Panc1 (cell line): ENCODE measurements at places on chromosomes 11 and 22.

GRCh38 chr11:87812571-87813365 is 362.5 kb downstream of the RAB38 start:
- DNase-seq: no peak

GRCh38 chr11:46537121-46537520 is 56.7 kb downstream of the AMBRA1 start:
- DNase-seq: no peak

DNA sequence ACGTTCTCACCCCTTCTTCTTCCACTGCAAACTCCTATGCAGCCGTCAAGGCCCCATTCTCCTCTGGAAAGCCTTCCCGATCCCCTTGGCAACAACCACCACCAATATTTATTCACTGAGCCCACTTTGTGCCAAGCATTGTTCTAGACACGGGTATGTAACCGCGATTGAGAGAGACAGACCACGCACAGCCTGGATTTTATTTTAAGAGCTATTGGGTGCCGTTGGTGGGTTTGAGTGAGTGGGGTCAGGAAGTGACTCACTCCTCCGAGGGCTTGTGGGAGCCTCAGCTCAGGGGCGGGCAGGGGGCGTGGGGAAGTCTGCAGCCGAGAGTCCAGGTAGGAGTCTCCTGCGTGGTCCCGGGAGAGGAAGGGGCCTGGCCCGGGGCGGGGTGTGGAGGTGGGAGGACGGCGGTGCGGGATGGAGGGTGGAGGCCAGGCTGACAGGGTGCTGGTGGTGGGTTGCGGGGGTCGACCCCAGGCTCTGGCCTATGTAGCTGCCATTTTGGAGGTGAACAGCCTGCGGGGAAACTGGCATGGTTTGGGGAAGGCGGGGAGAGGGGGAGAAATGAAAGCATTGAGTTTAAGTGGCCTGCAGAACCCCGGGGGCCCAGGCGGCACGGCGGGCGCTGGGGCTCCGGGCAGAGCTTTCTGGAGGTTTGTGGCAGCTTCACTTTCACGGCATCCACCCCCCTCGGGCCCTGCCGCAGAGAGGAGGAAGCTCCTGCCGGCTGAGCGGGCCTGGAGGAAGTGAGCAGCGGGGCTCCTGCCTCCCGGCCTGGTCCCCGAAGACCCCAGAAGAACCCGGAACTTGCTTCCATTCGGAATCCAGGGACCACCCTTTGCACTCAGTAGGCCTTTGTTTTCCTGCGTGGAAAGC is 547 bp downstream of the PARVG start:
- DNase-seq: no peak

- no peak for DNase-seq
These were observed 13.9 kb downstream of the CCND1 start for GRCh38 chr11:69654660-69655478.

GRCh38 chr11:93512073-93512475 is 31.1 kb downstream of the SMCO4 start:
- no peak for DNase-seq

- no peak for DNase-seq
These were observed 38.6 kb downstream of the ARHGAP1 start for GRCh38 chr11:46661836-46662235.

DNA sequence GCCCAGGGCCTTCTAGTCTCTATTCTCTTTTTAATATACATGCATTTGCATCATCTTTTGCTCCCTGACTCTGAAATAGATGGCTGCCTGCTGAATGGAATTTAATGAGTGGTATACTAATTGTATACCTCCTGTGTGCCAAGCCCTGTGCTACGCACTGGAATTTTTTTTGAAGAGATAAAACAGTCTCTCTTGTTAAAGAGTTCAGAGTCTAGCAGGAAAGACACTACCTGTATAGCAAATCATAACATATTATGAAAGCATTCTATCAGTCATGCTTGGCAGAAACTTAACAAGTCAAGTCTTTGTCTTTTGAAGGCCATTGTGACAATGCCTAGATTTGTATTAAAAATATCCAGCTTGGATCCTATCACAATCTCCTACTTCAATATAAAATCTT is 63.7 kb upstream of the SESN3 start:
- no peak for DNase-seq

GRCh38 chr11:65169164-65169641 is 830 bp upstream of the SPDYC start:
- no peak for DNase-seq

- DNase-seq: no peak
These were observed 8.2 kb downstream of the PDGFB start for GRCh38 chr22:39236321-39237317.

DNA sequence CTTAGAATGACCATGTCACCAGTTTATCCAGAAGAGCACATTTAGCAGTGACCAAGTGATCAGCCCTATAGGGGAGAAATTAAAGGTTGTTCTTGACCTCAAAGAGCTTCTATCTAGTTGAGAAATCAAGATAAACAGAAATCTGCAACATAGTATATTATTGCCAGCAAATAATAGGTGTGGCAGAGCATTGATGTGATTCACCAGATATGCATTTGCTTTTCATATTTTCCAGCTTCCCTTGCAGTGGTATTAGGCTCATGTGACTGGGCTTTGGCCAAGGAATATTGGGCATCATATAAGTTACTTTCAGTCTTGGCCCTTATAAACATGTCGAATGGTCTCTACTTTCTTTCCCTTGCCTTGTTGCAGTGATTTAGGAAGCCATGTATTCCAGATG is 34.5 kb downstream of the COMMD9 start:
- DNase-seq: no peak

GRCh38 chr11:131685906-131686305 is 315.5 kb downstream of the NTM start:
- DNase-seq: no peak

- no peak for DNase-seq
These were observed 189.3 kb downstream of the DBX1 start for GRCh38 chr11:19970944-19971343.

- no peak for DNase-seq
These were observed 64.5 kb downstream of the CCDC73 start for GRCh38 chr11:32729976-32730375.

DNA sequence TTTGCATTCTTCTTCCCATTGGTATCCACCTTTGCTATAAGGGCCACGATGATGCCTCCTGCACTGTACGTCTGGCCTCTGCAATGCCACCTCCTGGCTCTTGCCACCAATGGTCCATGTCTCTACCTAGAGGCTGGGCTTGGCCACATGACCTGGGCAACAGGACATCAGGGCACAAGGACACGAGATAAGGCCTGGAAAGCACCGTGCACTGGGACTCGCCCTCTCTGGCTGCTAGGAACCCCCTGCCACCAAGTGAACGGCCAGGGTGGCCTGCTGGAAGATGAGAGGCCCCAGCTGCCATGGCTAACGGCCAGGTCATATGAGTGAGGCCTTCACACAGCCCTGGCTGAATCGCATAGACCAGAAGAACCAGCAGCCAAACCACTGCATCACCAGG is 87.4 kb downstream of the TRMU start:
- DNase-seq: no peak

GRCh38 chr11:27059431-27059830 is 18.8 kb downstream of the BBOX1 start:
- no peak for DNase-seq

GRCh38 chr11:76226626-76227025 is 20.3 kb upstream of the WNT11 start:
- no peak for DNase-seq

- DNase-seq: peak; percentile 17
These were observed 48.1 kb upstream of the TOP3B start for GRCh38 chr22:22030493-22031182.

GRCh38 chr22:37187552-37187890 is 526 bp downstream of the C1QTNF6 start:
- DNase-seq: no peak

- DNase-seq: no peak
These were observed 51.0 kb upstream of the CARS1 start for GRCh38 chr11:3108183-3108721.

GRCh38 chr11:112355726-112356125 is 95.1 kb upstream of the PLET1 start:
- DNase-seq: no peak
